Type B pancreatic cell (in vitro differentiated cells): ENCODE measurements at places on chromosomes 12 and 14.

GRCh38 chr14:32013083-32013482 lies 64.0 kb upstream of the ARHGAP5 start:
- DNase-seq = no peak

GRCh38 chr12:70756118-70756517 lies 118.9 kb upstream of the PTPRB start:
- DNase-seq = no peak

DNA sequence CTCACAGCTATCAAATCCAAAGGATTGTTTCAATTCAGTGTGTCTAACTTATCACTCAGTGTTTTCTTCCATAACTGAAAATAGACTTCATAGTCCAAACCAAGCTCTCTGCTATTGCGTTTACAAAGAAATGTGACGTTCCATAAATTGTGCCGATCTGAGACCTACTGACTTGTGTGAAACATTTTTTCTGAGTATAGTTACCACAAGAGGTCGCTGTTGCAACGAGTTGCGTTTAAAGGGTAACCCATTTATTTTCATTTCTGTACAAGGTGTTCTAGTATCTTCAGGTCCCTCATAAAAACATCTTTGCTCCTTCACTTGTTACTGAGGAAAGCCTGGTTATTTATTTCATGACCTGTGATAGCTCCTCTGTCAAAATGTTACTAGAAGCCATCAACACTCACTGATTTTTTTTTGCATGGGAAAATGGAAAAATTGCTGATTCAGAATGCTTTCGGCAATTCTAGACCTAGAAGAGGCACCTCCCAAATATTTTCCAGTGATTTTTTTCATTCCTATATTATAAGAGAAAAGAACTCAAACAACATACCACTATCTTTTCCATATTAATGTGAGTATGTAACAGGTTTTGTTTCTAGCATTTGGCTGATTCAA lies 60.9 kb upstream of the OR4E1 start:
- DNase-seq = no peak

DNA sequence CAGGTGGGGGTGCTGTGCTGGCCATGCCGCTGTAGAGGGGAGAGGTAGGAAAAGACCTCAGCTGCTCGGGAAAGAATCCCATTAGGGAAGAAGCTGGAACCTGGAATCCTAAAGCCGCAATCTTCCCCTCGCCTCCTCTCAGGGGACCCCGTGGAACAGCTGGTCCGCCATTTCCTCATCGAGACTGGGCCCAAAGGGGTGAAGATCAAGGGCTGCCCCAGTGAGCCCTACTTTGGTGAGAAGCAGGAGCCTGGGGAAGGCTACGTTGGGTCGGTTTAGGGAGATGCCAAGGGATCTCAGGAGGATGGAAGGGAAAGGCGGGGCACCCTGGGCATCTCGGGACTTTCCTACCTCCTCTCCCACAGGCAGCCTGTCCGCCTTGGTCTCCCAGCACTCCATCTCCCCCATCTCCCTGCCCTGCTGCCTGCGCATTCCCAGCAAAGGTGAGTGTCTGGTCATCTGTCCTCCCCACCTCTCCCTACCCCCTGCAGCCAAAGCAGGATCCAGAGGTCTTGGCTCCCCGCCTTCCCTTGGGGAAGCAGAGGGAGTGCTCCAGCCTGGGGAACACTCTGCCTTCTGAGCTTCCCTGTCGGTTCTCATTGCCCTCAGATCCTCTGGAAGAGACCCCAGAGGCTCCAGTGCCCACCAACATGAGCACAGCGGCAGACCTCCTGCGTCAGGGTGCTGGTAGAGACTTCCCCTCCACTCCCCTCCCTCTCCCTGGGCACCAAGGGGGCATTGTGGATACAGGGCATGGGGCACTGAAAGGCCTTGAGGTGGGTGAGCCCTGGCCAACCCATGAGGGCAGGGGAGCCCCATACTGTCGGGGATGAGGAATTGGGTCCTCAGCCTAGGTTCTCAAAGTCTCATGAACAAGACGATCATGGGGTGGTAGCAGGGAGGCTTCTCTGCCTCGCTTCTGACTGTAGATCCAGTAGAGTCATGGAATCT lies 12.4 kb downstream of the TNS2 start:
- no peak for DNase-seq

DNA sequence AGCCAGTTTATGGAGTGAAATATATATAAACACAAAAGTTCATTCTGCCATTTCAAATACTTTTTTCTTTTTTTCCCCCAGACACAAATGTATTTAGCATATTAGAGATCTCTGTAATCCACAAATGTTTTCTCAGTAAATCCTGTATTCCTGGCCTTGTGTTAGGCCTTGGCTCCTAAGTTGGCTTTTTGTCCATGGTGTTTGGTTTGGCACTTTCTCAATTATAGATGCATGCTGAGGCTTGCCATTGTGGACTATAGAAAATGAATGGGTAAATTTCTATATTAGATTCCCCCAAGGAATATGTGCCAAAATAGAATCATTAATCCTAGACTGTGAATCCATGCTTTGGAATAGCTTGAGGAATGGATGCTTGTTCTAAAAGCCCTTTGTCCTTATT lies 17.0 kb downstream of the RIC8B start:
- DNase-seq = no peak

GRCh38 chr14:74733221-74733620 lies 20.3 kb downstream of the FCF1 start:
- no peak for DNase-seq

DNA sequence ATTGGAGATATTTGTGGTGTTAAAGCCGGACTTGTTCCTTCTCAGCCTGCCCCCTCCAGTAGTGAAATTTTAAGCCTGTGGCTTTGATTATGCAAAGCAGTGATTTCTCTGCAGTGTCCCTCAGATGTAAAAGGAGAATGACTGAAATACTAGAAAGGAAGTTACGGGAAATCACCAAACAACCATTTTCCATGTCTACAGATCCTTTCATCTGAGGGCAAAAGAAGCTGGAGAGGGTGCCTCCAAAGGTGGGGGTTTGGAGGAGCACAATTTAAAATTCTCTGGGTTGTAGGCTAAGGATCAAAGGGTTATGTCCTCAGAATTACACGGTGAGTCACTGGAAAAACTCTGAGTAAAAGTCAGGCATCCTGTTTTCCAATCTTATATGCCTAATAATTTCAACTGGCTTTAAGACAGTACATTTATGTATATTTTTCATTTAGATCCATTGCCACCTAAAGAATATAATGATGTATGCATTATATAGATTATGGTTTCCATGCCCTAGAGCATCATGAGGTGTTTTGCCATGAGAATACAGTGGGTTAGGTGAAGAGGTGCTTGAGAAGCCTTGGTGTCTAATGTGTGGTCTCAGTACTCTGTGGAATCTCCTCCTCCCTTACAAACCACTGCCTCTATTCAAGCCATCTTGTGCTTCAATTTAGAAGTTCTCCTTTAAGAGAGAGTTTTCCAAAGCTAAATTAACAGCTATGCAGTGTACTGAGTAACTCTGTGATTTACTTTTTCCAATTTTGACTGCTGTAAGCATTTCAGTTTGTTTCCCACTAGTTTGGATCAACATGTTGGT lies 362.1 kb downstream of the RAD51B start:
- no peak for DNase-seq

DNA sequence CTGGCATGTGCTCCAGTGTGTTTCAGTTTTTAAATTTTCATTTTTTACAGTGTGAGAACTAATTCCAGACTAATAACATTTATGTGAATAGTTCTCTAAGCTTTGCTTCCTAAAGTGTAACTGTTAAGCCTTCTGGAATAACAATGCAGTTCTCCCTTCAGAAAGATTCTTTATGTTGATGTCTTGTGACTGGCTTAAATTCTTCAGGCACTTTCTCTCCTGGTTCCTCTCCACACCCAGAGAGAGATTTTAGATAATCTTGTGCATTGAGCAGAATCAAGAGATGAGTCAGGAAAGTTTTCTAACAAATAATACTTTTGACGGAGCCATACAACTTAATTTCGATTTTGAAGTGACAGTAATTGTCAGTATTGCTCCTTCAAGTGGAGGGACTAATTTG lies 118.5 kb downstream of the RAD51B start:
- no peak for DNase-seq

- no peak for DNase-seq
Measured at GRCh38 chr14:32656601-32657000, 282.1 kb upstream of the NPAS3 start.

- DNase-seq = no peak
Measured at GRCh38 chr12:56954057-56954957, 3.1 kb downstream of the RDH16 start.

DNA sequence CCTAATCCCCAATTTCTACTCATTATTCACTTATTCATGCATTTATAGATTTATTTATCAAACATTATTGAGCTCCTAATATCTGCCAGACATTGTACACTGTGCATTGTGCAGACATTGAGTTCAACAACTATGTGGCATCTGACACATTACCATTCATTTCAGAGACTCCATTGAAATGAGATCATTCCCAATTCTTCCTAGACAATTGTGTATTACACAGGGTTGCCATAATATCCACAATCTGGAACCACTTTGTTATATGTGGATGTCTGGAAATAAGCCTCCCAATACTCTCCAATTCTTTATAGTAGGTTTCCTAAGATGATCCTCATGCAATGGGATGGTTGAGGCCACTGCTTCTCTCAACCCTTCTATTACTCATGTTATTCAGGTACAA lies 165.0 kb downstream of the OTOGL start:
- DNase-seq = no peak

GRCh38 chr12:123478069-123478468 lies 20.1 kb downstream of the SNRNP35 start:
- no peak for DNase-seq

- no peak for DNase-seq
Measured at GRCh38 chr12:16606991-16607390, 1.0 kb upstream of the LMO3 start.

- no peak for DNase-seq
Measured at GRCh38 chr12:106487664-106488063, 95.1 kb upstream of the RFX4 start.

- no peak for DNase-seq
Measured at GRCh38 chr14:103869406-103870143, 22.2 kb upstream of the PPP1R13B start.

- no peak for DNase-seq
Measured at GRCh38 chr14:43147485-43147884, 1359.6 kb downstream of the FSCB start.

DNA sequence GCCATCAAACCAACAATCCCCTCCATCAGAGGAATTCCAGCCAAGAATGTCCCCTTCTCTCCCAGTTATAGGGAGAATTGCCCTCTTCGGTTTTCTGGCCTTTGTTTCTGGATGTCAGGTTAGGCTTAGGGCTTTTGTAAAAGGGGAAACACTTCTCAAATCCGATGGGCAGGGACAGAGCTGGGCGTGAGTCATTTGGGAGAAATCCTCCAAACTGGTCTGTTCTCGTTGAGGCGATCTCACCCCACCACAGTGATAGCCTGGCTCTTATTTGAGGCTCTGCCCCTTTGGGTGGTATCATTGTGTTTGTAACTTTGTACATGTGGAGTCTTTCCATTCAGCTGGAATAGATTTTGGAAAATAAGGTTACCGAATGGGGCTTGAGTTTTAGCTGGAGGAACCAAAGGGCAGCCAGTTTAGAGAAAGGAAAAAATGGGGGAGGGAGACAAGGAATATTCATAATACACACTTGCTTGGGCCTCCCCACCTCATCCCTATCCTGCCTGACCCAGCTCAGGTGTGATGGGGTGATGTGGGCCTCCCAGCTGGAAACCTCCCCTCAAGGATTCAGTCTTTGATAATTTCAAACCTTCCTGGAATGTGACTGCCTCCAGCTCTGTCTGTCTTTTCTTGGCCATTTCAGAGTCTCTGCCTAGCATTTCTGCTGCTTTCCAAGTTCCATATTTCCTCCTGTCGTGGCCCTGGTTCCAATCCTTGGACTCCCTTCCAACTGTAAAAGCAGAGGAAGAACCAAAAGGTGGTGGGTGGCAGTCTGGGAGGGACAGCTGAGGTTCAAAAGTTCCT lies 7.5 kb downstream of the HOXC4 start:
- no peak for DNase-seq

- no peak for DNase-seq
Measured at GRCh38 chr14:52079239-52079959, 10.5 kb upstream of the NID2 start.

- no peak for DNase-seq
Measured at GRCh38 chr14:63963439-63963838, 110.6 kb downstream of the SYNE2 start.

GRCh38 chr14:93997082-93997481 lies at the start of gene CCDC197:
Gene CCDC197 (plus strand): TSS chr14:93997301. CDS start chr14:93998132, 831 bp downstream.
- DNase-seq = no peak

- DNase-seq = peak; percentile 90
Measured at GRCh38 chr12:120228291-120229070, 27.6 kb upstream of the RPLP0 start.

DNA sequence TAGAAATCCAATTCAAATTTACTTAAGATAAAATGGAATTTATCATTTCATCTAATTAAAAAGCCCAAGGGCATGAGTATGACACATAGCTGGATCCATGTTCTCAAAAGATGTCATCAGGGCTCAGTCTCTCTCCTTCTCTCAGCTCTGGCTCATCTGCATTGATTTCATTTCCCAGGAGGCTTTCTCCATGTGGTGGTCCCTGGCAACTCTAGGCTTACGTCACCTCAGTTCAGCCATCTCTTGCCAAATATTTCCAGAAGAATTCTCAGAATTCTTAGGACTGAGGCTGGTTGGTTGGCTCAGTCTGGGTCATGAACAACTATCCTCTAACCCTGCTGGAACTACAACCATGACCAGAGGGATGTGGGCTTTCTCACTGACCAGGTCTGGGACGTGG lies 65.3 kb downstream of the FOS start:
- no peak for DNase-seq

DNA sequence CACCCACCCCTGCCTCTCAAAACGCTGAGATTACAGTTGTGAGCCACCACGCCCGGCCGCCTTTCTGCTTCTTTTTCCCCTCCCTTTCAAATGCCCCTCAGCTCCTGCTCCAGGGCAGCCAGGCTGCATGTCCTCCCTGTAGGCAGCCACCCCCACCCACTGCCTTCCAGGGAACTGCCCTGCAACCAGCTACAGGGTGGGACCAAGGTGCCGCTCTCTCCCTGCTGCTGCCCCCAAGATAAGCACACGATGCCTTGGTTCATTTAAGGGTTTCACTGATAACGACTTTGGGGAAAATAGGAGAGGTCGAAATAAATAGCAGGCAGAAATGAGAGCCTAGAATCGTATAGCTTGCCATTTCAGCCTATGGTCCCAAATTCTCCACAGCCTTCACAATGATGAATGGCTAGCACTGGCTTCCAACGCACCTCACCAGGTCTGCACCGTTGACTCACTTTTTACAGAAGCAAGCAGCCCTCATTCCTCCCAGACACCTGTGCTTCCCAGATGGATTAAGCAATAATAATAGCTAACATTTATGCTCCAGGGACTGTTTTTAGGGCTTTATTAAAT lies 40.7 kb downstream of the ATG14 start:
- DNase-seq = no peak

- no peak for DNase-seq
Measured at GRCh38 chr12:104042580-104042979, 7.4 kb downstream of the GLT8D2 start.
